ENCODE measurements at places on chromosomes 2 and 18.
A peak's percentile ranks its signal among the peaks of the same experiment; 100 is the strongest.

GRCh38 chr2:235055891-235056516 lies 104.2 kb downstream of the SH3BP4 start:
- DNase-seq: peak; percentile 71

GRCh38 chr18:12656938-12657683 lies 796 bp downstream of the SPIRE1 start:
- DNase-seq: no peak

GRCh38 chr18:53489266-53489665 lies 735.2 kb downstream of the MBD2 start:
- DNase-seq: no peak

DNA sequence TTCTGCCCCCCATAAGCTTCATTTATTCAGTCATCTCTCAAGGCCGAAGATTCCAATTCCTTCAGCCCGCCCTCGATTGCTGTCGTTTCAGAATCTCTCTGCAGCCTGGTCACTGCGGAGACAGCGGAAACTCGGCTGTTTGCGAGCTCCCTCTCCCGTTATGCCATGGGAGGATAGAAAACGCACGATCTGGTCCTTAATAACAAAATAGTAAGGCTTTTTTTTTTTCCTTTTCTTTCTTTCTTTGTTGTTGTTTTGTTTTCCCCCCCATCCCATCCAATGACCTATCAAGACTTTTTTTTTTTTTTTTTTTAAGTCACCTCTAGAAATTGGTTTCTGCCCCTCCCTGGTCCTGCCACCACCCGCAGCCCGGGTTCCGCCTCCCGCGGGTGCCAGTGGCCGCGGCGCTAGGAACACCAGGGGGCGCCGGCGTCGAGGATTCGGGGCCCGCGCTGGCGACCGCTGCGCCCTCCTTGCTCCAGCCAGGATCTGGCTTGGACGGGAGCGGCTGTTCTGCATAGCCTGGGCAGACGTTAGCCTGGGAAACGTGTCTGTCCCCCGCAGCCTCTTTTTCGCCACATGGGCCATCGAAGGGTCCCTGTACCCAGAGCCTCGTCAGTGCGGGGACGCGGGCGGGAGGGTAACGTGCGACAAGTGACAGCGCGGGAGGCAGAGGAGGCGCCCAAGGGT lies 10.1 kb downstream of the CPLX4 start:
- peak; percentile 98 for DNase-seq
